ENCODE measurements at places on chromosomes 2 and 18.

DNA sequence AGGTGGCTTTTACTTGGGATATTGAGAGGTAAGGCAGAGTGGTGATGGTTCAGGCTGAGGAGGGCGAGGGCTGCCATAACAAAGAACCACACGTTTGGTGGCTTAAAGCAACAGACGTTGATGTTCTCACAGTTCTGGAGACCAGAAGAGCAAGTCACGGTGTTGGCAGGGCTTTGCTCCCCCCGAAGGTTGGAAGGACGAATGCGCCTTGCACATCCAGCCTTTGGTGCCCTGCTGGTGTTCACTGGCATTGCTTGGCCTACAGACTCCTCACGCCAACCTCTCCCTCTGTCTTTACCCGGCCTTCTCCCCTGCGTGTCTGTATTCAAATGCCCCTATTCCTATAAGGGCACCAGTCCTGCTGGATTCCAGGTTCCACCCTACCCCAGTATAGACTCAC is 125.4 kb downstream of the TPO start:
- DNase-seq: no peak

- DNase-seq: no peak
These were observed 3.8 kb upstream of the EGR4 start for GRCh38 chr2:73297151-73297559.

GRCh38 chr2:197205585-197206215 is 104.9 kb downstream of the ANKRD44 start:
- DNase-seq: peak; percentile 50

GRCh38 chr2:232876161-232876977 is 6.3 kb downstream of the SNORC start:
- no peak for DNase-seq

DNA sequence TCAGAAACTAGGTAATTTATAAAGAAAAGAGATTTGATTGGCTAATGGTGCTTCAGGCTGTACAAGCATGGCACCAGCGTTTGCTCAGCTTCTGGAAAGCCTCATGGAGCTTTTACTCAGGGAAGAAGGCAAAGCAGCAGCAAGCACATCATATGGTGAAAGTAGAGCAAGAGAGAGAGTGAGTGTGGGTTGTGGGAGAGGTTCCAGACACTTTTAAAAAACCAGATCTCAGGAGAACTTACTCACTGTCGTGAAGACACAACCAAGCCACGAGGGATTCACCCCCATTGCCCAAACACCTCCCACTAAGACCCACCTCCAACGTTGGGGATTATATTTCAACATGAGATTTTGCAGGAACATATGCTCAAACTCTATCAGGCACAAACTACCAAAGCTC is 554.6 kb upstream of the TNP1 start:
- no peak for DNase-seq

DNA sequence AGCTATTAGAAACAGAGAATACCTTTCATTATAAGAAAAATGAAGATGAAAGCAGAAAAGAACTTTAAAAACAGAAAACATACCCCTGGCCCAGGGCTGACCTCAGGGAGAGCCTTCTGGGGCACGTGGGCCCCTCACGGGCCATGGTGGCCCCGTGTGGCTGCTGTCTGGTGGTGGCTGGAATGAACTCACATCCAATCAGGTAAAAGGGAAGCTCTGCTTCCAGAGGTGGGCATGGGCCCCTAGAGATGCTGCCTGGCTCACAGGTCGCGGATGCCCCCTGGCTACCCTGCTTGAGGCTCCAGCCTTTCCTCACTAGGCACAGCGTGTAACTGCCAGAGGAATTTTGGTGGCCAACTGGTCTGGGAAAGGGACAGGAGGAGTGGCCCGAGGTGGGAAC is 16.6 kb downstream of the SNORC start:
- no peak for DNase-seq

DNA sequence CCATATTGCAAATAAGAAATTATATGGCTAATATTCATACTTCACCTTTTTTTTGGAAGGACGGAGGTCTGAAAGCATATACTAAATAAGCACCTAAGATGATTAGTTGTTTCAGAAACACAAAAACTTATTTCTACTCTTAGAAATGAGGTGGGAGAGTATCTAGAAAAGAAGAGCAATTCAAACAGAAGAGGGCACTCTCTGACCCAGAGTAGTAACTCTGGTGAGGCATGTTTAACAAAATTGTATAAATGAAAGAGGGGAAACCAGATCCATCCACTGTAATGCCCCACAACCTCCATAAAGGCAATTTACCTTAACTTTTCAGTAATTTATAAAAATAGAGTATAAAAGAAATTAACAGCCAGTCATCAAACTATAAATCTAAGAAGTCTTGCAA is 669.6 kb upstream of the VRK2 start:
- no peak for DNase-seq

GRCh38 chr2:66323406-66323805 is 111.5 kb upstream of the MEIS1 start:
- DNase-seq: no peak

- no peak for DNase-seq
These were observed 108.9 kb downstream of the TPO start for GRCh38 chr2:1521878-1522830.

DNA sequence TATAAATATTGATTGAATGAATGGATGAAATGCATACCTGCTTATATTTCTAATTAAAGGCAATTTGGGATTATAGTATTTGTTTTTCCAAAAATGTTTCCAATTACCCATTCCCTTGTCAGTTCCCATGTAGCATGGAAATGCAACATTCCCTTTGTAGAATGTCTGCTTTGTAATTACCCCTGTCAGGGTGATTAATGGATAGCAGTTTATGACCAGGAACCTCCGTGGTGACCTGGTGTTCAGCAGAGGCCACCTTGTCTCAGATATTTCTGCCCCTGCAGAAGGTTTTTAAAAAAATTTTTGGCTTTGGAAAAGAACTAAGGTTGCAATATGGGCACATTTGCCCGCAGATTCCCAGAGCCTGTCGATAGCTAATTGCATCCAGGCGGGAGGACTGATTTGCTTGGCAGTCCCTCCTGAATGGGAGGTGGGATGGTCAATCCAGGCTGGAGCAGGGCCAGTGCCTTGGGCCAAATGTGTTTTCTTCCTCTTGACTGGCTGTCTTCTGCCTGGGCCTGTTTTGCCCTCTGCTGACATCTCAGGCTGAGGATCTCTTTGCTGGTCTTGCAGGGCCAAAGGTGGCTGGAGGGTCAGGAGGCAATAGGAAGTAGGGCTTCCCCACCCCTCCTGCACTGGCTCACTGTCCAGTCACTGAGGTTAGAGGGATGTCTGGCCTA is 82.1 kb downstream of the TMEM182 start:
- DNase-seq: no peak

GRCh38 chr2:200428961-200429665 is 80.8 kb downstream of the KCTD18 start:
- DNase-seq: no peak

- no peak for DNase-seq
These were observed 130.5 kb upstream of the SPRED2 start for GRCh38 chr2:65562890-65563289.

- peak; percentile 50 for DNase-seq
These were observed 8.8 kb downstream of the RALB start for GRCh38 chr2:120261387-120262006.

DNA sequence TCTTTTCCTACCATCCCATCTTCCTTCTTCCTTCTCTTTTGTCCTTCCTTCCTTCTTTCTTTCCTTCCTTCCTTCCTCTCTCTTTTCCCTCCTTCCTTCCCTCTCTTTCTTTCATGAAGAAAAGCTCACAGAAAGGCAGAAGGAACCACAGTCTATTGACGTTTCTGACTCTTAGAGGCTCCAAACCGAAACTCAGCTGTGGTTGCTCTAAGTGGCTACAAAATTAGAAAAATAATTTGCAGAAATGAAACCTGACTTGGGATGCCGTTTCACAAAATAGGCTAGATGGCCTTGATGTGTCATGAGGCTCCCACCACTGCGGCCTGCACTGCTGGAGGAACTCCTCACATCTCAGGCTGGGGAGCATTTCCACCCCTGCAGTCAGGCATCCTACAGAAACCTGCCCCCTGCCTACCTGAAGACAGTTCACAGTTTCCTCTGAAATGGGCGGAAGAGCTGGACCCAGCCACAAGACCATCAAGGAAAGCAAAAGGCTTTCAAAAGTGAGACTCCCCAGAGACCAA is 165.6 kb downstream of the SMAD7 start:
- DNase-seq: no peak

- DNase-seq: no peak
These were observed 108.5 kb upstream of the CYRIA start for GRCh38 chr2:16774091-16774490.

DNA sequence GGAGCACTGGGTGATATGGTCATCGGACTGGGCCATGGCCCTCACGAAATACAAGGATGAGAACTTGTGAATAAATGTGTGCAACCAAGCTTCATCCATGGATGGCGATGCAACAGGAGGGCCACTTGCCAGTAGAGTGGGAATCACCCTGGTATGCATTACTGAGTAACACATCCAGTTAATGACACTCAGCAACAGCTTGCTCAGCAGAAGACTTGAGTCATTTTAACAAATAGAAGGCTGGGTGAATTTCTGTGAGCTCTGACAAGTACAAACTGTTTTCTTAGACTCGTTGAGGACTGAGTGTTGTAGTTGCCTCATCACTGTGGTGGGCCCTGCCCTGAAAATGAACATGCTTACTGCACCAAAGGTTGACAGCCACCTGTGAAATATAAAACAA is 221.6 kb downstream of the NCKAP5 start:
- DNase-seq: no peak

GRCh38 chr18:3725115-3725514 is 275.1 kb downstream of the TGIF1 start:
- DNase-seq: no peak

GRCh38 chr2:21367421-21367820 is 243.7 kb downstream of the TDRD15 start:
- DNase-seq: no peak

DNA sequence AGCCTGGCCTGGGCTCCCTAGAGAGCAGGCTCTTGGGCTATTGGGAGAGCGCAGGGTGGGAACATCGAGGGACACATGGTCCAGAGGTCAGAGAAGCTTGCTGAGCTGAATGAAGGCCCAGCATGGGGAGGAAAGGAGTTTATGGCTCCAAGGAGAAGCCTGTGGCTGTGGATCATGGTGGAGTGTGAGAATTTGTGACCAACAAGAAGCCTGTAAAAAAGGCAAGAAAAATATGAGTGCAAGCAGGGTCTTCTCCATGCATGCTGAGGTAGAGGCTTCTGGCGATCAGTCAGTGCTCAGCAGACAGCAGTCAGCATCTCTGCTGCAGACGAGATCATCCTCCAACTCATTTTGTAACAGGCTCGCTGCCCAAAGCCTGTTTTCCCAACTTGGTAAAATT is 1.3 kb upstream of the SCYGR3 start:
- no peak for DNase-seq

DNA sequence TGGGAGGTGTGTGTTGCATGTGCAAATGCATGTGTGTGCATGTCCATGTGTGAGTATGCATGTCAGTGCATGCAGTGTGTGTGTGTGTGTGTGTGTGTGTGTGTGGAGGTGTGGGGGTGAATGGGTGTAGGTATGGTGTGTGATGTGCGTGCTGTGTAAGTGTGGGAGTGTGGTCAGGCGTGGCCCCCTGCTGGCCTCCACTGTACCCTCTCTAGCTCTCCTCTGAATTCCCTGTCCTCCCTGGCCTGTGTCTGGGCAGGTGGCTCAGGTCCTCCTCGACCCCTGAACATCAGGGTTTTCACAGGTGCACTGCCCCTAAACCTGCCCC is 230.2 kb downstream of the CELF4 start:
- no peak for DNase-seq

GRCh38 chr18:61337527-61337926 is 4.3 kb downstream of the CDH20 start:
- DNase-seq: no peak

DNA sequence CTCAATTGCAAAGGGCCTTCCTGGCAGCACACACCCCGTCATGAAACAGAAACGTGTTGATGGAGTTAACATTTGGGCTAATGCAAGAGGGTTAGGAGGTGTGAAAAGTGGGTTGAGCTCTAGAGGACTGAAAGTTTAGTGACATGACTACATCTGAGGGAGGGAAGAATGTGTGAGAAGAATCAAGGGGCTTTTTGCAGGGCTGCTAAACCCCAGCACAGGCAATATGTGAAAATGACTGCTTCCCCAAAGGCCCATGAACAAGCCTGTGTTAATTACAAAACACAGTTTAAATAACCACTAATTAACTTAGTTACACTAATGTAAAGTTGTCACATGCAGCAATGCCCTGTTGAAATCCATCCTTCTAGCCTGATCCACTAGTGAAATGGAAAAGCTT is 63.4 kb upstream of the PEX13 start:
- no peak for DNase-seq

DNA sequence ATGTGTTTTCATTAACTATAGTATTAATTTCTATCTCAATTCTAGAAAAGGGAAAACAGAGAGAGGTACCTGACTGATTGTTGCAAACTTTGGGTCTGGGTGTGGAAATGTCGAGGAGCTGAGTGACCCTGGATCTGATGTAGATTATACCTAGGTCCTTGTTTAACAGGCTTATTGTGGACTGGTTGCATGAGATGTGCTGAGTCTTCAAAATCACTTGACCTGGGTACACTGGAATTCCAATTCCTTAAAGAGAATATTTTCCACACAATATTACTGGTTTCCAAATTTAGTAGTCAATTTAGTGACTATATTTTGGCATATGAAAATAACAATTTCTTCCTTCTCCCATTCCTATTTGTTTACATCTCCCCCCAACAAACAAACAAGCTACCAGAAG is 13.6 kb downstream of the DUSP11 start:
- DNase-seq: no peak

DNA sequence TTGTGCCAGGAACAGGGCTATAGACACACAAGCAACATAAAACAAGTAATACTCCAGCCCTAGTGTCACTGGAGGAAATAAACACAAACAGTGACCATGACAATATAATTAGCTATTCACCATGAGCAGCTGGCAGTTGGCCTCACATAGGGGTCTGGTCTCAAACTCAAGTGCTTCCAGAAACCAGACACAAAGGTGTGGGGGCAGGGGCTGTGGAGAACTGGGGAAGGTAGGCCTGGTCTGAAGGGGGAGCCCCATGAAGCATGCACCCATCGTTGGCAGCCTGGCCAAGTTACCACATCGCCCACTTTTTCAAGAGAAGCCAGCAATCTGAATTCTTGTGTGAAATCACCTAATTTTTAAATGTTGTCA is 49.5 kb upstream of the SP3 start:
- no peak for DNase-seq

- DNase-seq: no peak
These were observed 317.2 kb downstream of the TSN start for GRCh38 chr2:122072666-122073065.

DNA sequence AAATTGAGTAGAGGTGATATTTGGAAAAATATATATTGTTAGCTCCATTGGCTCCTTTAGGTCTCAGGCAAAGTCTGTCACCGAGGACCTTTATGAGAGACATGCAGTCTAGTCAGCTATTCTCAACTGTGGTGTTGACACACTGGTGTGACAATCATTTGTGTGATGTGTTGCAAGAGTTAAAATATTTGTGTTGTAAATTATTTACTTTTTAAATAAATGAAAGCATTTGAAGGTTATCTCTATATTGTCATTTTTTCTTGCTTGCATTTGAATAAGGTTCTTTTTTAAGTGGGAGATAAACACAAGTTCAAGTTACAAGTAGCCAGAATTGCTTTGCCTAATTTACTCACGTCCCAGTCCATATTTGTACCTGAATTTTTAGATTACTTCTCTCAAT is 4.3 kb downstream of the REL start:
- no peak for DNase-seq
